Right ventricle myocardium superior (tissue), 1 donor: ENCODE measurements at places on chromosomes 1 and 21. TPM values are rescaled to one million over a fixed set of nuclear protein-coding genes. Genes with fewer than 3 reads are reported as not detected.

Gene TRIM17
- total RNA-seq, result 0.32 TPM

Gene OR2L8
- not detected for total RNA-seq

Gene ZNF648
- total RNA-seq, result not detected

Gene CD53
- 12.3 TPM for total RNA-seq

Gene CRP
- total RNA-seq, result not detected

Gene C1QC
- total RNA-seq, result 110 TPM

Gene LDLRAD1
- not detected for total RNA-seq

Gene C1orf94
- not detected for total RNA-seq

Gene PCAT6
- total RNA-seq, result 1.0 TPM

Gene S100A5
- total RNA-seq, result not detected

Gene VSIG8
- total RNA-seq, result not detected

Gene MFAP2
- total RNA-seq, result 4.1 TPM

Gene LCE1A
- total RNA-seq, result not detected

Gene OR2G6
- total RNA-seq, result not detected

Gene OVAAL
- total RNA-seq, result 1.1 TPM

Gene WDR64
- not detected for total RNA-seq

Gene GREM2
- not detected for total RNA-seq

Gene PLPPR5
- total RNA-seq, result not detected

Gene CAMSAP2
- 37.5 TPM for total RNA-seq

Gene OLIG1
- 0.59 TPM for total RNA-seq

Gene CYP4X1
- total RNA-seq, result 1.9 TPM

Gene COL8A2
- 1.4 TPM for total RNA-seq

Gene CCDC185
- not detected for total RNA-seq

Gene PLPPR4
- total RNA-seq, result 0.11 TPM

Gene HSPG2
- 263 TPM for total RNA-seq

Gene PCP4
- total RNA-seq, result 3.0 TPM

Gene PDPN
- 20.3 TPM for total RNA-seq

Gene CHIA
- not detected for total RNA-seq

Gene C1orf21
- 47.6 TPM for total RNA-seq

Gene DFFA
- 20.8 TPM for total RNA-seq

Gene KRTAP8-1
- not detected for total RNA-seq

Gene NCMAP
- 0.27 TPM for total RNA-seq

Gene FCRL2
- total RNA-seq, result not detected

Gene LRRC38
- not detected for total RNA-seq

Gene IBA57
- total RNA-seq, result 14.8 TPM

Gene B3GALNT2
- 22.4 TPM for total RNA-seq

Gene WNT3A
- not detected for total RNA-seq

Gene ANKRD65
- 1.8 TPM for total RNA-seq
